ENCODE measurements at places on chromosomes 16 and 17.
A peak's percentile ranks its signal among the peaks of the same experiment; 100 is the strongest.

- no peak for DNase-seq
These were observed 30.7 kb downstream of the ADGRG5 start for GRCh38 chr16:57572978-57573728.

- DNase-seq, result peak; percentile 61
These were observed 1.4 kb downstream of the GLTPD2 start for GRCh38 chr17:4789951-4790704.

GRCh38 chr17:58630883-58631522 is 60.8 kb downstream of the TEX14 start:
- no peak for DNase-seq

- DNase-seq, result no peak
These were observed 88.0 kb downstream of the USP22 start for GRCh38 chr17:20954794-20955193.

DNA sequence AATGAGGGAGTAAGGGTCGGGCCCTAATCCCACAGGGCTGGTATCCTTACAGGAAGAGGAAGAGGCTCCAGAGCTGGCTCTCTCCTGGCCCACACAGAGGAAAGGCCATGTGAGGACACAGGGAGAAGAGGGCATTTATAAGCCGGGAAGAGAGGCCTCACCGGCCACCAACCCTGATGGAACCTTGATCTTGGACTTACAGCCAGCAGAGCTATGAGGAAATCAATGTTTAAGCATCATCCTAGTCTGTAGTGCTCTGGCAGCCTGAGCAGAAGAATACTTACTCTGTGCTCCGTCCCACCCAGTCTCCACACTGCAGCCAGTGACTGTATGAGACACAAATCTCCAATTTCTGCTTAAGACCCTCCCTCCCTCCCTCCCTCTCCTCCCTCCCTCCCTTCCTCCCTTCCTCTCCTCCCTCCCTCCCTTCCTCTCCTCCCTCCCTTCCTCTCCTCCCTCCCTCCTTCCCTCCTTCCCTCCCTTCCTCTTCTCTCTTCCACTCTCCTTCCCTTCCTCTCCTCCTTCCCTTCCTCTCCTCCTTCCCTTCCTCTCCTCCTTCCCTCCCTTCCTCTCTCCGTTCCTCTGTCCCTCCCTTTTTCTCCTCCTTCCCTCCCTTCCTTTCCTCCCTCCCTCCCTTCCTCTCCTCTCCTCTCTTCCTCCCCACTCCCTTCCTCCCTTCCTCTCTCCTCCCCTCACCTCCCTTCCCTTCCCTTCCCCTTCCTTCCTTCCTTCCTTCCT is 8.9 kb upstream of the TMEM220 start:
- DNase-seq, result no peak

- DNase-seq, result no peak
These were observed 73.0 kb downstream of the HS3ST2 start for GRCh38 chr16:22886927-22887326.

DNA sequence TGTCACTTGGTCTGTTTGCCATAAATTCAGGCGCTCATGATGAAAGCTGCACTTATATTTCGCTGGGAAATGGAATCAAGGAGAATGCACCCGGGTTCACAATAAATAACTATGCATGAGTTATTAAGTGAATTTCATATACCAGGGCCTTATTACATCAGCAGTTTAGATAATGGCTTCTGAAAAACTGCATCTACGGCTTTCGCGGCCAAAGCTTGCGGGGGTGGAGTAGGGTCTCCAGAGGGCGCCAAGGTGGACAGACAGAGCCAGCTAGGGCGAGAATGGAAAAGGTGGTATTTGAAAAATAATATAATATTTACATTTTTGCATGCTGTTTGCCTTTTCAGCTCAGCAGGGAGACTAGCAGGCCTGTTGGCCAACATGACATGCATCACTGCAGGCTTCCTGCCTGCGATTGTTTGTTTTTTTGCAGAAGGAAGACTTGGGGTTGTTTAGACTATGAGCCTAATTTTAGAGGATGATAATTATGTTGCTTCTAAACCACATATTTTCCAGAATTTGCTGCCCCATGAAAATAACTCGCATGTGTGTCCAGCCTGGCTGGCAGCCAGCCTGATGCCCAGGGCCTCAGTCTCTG is 173.8 kb upstream of the IRX3 start:
- DNase-seq, result no peak

GRCh38 chr17:17568772-17569195 is 22.7 kb downstream of the PEMT start:
- peak; percentile 12 for DNase-seq

- DNase-seq, result no peak
These were observed at the start of gene ZNF48 for GRCh38 chr16:30395155-30395991. Gene ZNF48 (plus strand): TSS chr16:30395420. CDS start chr16:30395795, 375 bp downstream.

DNA sequence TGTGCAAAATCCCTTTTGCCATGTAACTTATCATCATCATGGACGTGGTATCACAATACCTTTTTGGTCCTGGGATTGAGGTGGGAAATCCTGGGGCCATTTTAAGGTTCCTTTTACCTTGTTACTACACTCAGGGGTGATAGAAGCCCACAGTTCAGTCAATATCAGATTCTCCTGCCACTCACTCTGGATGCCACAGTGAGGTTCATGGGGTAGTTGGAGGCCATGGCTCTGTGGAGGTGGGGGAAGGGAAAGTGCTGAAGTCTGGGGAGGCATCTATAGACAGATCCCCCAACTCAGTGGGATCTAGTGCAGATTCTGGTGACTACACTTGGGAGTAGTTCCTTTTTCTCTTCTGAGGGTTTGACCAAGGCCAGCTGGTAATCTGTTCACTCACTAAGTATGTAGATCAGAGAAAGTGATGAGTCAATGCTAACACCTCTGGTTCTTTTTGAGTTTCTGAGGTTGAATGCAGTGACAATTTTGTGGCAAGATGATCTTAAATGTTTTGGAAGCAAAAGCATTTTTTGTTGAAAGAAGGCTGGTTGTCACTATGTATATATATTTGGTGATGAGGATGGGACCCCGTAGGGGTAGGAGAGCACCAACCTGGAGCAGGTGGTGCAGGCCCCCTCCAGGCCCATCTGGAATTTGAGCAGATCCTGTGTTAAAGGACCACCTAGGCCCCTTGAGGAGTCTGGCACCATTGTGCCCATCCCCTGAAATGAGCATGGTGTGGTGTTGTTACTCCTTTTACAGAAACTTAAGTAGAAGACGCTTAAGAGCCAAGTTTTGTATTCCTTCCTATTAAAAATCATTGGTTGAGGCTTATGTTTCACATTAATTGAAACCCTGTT is 18.8 kb upstream of the IRF8 start:
- DNase-seq, result no peak

DNA sequence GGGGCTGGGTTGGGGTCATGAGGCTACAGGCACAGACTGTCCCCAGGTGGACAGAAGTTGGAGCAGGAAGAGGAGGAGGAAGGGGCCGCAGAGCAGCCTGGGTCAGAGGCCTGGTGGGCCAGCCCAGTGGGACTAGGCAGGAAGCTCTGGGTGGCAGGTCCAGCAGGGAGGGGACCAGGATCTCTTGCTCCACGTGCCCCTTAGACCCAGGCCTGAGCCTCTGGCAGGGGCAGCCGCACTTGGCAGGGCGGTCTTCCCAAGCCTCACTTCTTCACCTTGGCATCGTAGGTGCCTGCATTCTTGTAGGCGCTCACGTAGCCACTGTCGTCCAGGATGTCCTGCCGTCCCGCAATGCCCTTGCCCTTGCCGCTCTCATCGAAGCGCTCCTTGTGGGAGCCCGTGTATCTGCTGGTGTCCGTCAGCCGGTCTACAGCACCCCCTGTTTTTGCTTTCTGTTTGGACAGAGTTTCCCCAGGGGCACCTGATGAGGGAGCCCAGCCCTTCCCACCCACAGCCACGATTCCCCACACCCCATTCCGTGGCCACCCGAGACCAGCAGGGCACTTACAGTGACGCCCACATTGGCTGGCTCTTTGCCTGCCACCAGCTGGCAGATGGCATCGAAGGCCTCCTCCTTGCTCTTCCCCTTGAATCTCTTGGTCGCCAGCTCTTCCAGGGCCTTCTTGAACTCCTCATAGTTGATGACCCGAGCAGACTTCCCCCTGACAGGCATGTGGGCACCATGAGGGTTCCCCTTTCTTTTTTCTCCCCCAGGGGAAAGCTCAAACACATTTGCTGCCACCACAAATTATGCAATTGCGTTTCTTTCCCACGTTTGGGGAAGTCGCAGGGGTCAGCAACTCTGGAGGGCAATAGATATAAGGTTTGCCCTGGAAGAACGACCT is 3.1 kb downstream of the TPPP3 start:
- DNase-seq, result no peak
